ENCODE measurements at places on chromosomes 4 and X.

DNA sequence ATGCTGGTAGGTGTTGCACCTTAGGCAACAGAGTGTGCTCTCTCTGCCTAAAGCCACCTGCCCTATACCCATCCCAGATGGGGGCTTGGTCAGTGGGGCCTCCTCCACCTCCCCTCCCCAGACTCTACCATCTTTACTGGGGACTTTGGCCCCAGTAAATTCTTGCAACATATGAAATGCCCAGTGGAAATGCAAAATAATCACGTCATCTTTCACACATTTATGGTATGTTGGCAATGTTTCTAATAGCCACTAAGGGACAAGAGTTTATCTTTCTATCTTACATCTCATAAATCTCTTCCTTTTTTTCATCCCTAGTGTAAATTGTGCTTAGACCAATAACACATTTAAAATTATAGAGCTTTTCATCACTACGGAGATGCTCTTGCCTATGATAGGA lies 103.0 kb upstream of the MAML3 start:
- DNase-seq, result no peak
- H3K4me1 ChIP-seq, result peaks cover 10% of the 10 kb centered on the region
- no peak overlapping the region for H3K4me3 ChIP-seq

DNA sequence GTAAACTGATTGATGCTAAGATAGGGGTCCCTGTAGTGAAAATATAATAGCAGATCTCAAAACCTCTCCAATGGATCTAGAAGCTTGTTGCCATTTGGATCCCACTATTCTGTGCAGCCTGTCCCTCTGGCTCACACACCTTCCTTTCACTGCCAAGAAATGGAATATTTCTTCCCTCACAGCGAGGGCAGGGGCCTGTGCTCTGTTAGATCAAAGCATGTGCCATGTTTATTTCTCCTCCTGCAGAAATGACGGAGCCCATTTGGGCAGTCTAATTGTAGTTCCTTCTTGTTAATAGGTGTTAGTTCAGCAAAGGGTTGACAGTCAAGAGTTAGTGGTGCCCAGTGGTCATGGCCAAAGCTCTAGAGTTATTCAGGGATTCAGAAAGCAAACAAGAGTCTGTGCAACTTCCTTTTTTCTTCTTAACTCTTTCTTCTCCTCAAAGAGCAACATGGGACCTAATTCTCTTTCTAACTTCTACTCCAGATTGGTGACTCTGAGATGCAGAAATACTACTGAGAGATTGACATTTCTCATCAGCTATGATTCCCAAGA lies 106.8 kb downstream of the STOX2 start:
- DNase-seq, result no peak
- no peaks in the 10 kb centered on the region for H3K36me3 ChIP-seq
- no peaks in the 10 kb centered on the region for H3K27me3 ChIP-seq
- peaks cover 4% of the 10 kb centered on the region for H3K4me1 ChIP-seq

GRCh38 chr4:660401-660800 lies 13.7 kb downstream of the ATP5ME start:
- peaks cover 6% of the 10 kb centered on the region for H3K36me3 ChIP-seq
- H3K27me3 ChIP-seq, result no peaks in the 10 kb centered on the region
- H3K27ac ChIP-seq, result no peak overlapping the region
- no peak for DNase-seq

- no peaks in the 10 kb centered on the region for H3K27me3 ChIP-seq
- DNase-seq, result no peak
- no peaks in the 10 kb centered on the region for H3K4me1 ChIP-seq
- H3K36me3 ChIP-seq, result no peaks in the 10 kb centered on the region
- H3K4me3 ChIP-seq, result no peak overlapping the region
Observed at GRCh38 chr4:85780664-85781063, 305.7 kb downstream of the ARHGAP24 start.

- no peak overlapping the region for H3K4me3 ChIP-seq
- H3K4me1 ChIP-seq, result no peaks in the 10 kb centered on the region
- peaks cover 3% of the 10 kb centered on the region for H3K36me3 ChIP-seq
- no peak overlapping the region for H3K27ac ChIP-seq
- no peaks in the 10 kb centered on the region for H3K27me3 ChIP-seq
Observed at GRCh38 chr4:1357356-1358248, 10.6 kb downstream of the UVSSA start.

DNA sequence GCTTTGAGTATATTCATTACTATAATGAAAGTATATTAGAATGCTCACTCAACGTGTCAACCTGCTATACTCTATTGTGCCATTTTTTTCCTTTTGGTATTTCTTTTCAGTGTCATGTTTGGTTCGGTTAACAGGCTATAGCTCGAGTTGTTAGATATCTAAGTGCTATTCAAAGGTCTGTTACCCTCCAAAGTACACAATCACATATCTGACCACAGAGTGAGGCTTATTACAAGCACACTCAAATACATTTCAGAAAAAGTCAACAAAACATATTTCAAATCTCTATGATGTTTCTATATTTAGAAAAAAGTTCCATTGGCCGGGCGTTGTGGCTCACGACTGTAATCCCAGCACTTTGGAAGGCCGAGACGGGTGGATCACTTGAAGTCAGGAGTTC lies 32.8 kb downstream of the WNK3 start:
- no peak for DNase-seq
- no peak overlapping the region for H3K4me3 ChIP-seq
- no peaks in the 10 kb centered on the region for H3K4me1 ChIP-seq

DNA sequence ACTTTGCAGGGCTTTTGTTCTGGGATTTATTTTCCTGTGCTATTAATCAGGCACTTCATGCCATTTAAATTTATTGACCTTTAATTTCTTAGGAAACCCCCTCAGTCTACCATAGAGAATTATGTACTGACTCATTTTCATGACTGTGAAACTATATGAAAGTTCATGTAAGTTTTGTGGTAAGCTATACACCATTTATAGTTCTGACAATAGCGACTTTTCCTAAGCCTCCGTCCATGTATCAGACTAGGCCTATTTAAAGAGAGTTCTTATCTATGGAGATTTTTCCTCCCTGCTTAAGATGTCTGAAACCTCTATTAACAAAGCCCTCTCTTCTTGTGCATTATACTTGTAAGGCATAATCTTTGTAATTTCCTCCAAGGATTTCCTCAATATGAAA lies 111.6 kb downstream of the AFF2 start:
- no peaks in the 10 kb centered on the region for H3K27me3 ChIP-seq
- no peak for DNase-seq
- H3K4me1 ChIP-seq, result peaks cover 27% of the 10 kb centered on the region
- peaks cover 1% of the 10 kb centered on the region for H3K36me3 ChIP-seq
- H3K4me3 ChIP-seq, result no peak overlapping the region

DNA sequence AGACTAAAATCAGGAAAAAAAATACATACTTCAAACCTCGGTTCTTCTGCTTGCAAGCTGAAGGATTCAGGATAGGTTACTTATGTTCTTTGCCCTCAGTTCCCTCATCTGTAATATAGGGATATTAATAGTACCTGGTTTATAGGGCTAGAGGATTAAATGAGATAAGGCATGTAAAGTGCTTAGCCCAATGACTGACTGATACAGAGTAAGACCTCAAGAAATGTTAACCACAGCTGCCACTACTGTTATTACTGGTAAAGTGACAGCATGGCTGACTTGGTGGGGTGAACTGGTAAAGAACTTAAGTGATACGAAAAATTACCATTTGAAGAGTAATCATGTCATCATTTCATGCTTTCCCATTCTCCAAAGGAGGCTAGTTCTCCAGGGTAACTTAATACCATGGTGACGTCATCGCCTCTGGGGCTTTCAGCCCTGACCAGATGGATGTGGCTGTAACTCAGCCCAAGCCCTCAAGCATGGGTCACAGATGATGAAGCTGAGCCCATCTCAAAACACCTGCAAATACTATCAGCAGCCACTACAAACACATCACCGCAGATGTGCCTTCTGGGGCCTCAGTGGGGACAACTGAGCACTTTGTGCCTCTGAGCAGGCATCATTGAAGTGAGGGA lies 44.5 kb upstream of the SCML1 start:
- H3K4me3 ChIP-seq, result no peak overlapping the region
- H3K4me1 ChIP-seq, result peaks cover 6% of the 10 kb centered on the region
- no peak for DNase-seq
- H3K27ac ChIP-seq, result no peak overlapping the region
- no peaks in the 10 kb centered on the region for H3K27me3 ChIP-seq

DNA sequence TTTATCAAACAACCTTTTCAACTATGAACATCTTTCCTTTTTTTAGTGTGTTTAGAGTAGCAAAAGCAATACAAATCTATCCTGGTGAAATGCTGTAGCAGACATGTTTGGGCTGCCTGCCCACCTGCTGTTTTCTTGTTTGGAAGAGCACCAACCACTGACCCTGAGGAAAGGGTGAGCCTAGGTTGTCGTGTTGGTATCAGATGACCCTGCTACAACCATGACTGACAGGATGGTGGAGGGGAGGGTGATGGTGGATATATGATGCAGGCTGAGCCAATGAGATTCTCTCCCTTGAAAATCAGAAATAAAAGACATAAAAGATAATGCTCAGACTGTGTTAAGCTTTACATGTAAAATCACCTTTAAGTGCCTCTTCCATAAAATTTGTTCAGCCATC lies 201.2 kb downstream of the NPNT start:
- no peaks in the 10 kb centered on the region for H3K4me1 ChIP-seq
- no peak overlapping the region for H3K27ac ChIP-seq
- H3K27me3 ChIP-seq, result no peaks in the 10 kb centered on the region
- DNase-seq, result no peak

- H3K27ac ChIP-seq, result no peak overlapping the region
- H3K4me3 ChIP-seq, result peak overlapping the region; percentile 75
- H3K27me3 ChIP-seq, result peaks cover 2% of the 10 kb centered on the region
- H3K4me1 ChIP-seq, result peaks cover 13% of the 10 kb centered on the region
- H3K36me3 ChIP-seq, result no peaks in the 10 kb centered on the region
Observed at GRCh38 chr4:6270636-6271121, 1.0 kb downstream of the WFS1 start.

GRCh38 chr4:4991541-4992099 lies 27.6 kb downstream of the CYTL1 start:
- peaks cover 11% of the 10 kb centered on the region for H3K27me3 ChIP-seq
- no peaks in the 10 kb centered on the region for H3K4me1 ChIP-seq
- no peak overlapping the region for H3K4me3 ChIP-seq
- DNase-seq, result no peak
- no peaks in the 10 kb centered on the region for H3K36me3 ChIP-seq
- H3K27ac ChIP-seq, result no peak overlapping the region

DNA sequence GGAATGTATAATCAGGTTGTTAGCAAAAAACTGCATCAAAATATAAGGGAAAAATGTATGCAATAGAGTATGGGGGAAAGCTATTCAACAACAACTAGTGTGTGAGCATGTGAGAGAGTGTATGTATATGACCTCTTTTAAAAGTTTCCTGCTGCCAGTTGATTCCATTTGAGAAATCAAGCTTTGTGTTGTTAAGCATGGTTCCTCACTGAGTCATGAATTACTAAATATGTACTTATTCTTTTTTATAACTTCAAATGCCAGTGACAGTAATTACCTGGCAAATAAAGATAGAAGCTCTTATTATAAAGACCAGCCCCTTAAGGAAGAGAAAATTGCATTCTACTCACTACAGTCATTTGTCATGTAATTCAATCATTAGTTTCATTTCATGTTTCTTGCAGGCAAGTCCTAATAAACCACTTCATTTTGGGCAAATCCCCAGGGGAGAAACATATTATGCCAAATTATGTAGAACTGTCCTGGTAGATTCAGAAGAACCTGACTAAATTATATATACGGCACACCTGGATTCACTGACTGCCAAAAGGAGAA lies 19.2 kb downstream of the RASGEF1B start:
- H3K4me1 ChIP-seq, result peaks cover 19% of the 10 kb centered on the region
- H3K36me3 ChIP-seq, result peaks cover 47% of the 10 kb centered on the region
- no peak for DNase-seq
- no peak overlapping the region for H3K4me3 ChIP-seq

DNA sequence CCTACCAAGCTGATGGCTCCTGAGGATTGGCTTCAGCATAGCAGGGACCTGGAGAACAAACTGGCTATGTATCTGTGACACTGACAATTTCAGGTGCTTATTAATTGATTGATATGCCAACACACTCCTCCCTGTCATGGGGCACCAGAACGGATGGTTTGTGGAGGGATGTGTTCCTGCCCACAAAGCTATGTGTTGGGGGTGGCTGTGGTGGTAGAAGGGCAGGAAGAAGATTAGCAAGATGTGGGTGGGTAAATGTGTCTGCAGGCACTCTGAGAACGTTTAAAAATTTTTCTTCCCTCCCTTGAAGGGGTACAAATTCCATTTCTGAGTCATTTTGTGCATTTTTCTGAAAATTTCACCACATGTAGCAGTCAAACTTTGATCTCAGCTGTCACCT lies 55.0 kb upstream of the SCML1 start:
- H3K36me3 ChIP-seq, result no peaks in the 10 kb centered on the region
- peaks cover 31% of the 10 kb centered on the region for H3K4me1 ChIP-seq
- H3K27ac ChIP-seq, result peak overlapping the region; percentile 72
- peak; percentile 27 for DNase-seq
- no peaks in the 10 kb centered on the region for H3K27me3 ChIP-seq

DNA sequence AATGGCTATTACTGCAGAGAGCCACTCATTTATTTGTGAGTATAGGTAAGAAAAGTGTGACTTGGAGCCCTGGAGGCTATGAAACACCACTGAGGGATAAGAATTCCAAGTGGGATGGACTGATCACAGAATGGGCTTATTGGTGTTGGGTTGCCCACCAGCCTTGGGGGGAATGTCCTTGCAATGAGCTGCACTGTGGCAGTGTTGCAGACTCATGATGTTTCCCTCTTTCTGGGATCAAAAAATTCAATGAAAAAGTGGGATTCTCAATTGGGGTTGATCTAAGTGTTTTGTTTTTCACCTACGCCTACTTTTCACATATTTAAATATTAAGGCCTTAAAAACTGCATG lies 1024.5 kb upstream of the PCDH10 start:
- no peaks in the 10 kb centered on the region for H3K4me1 ChIP-seq
- H3K27ac ChIP-seq, result no peak overlapping the region
- H3K27me3 ChIP-seq, result no peaks in the 10 kb centered on the region
- H3K4me3 ChIP-seq, result no peak overlapping the region
- DNase-seq, result no peak

DNA sequence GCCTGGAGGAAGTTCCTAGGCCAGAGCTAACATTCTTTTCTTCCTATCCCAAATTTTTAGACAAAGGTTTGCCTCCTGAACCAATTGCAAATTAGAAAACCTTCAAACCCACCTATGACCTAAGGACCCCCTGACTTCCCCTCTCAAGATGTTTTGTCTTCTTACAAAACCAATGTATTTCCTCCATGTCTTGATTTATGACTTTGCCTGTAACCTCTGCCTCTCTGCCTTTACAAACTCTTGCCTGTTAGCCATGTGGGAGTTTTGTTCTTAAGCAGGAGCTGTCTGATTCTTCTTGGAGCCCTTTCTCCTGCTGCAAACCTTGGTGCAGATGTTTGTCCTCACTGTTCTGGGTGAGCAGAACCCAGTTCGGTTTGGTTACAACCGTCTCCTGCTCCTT lies 222.3 kb upstream of the BOD1L1 start:
- H3K36me3 ChIP-seq, result no peaks in the 10 kb centered on the region
- peaks cover 5% of the 10 kb centered on the region for H3K27me3 ChIP-seq
- H3K27ac ChIP-seq, result no peak overlapping the region
- peaks cover 10% of the 10 kb centered on the region for H3K4me1 ChIP-seq
- DNase-seq, result no peak

Measured in activated naive CD4-positive, alpha-beta T cell treated with anti-CD3 and anti-CD28 coated beads for 36 hours (primary cell).